Activated CD8-positive, alpha-beta memory T cell treated with anti-CD3 and anti-CD28 coated beads, Interleukin-2, amount 10 ng/mL, durations not matched to agents 7 days and 5 days (primary cell): ENCODE measurements at places on chromosomes 1 and 21. TPM values are rescaled to one million over a fixed set of nuclear protein-coding genes. Genes with fewer than 3 reads are reported as not detected.

Gene PADI1
- not detected for total RNA-seq

DNA sequence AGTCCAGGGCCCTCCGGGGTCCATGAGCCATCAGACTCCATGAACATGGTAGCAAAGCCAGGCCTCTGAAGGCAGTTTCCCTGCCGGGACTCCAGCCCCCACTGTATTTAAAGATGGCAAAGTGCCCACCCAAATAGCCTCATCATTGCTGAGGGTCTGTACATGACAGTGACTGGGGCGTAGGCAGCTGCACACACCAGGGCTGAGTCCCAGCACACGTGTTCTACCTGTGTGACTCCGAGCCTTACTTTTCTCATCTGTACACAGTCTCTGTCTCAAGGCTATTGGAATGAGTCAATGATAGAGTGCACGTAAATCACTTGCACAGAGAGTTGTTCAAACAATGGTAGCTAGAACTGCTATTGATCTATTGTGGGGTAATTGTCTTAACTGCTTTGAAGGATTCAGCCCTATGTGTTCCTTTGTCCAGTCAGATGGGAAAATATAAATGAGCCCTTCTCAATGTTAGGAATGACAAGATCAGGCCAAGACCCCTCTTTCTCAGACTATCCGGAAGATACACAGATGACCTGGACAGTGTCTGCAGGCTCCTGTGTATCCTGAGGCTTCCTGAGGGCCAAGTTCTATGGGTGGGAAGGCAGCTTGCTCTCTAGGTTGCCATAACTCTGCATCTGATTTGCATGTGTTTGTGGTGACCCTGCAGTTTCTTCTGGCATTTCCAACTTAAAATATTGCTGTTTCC is 48.9 kb downstream of the RASSF5 start:
- no peak for DNase-seq

- DNase-seq = no peak
Observed at GRCh38 chr1:151187205-151187604, 2.8 kb downstream of the VPS72 start.

Gene IFNLR1
- total RNA-seq = 6.8 TPM

- DNase-seq = no peak
Observed at GRCh38 chr1:151474745-151475144, 15.5 kb upstream of the POGZ start.

Gene GJB4
- not detected for total RNA-seq

DNA sequence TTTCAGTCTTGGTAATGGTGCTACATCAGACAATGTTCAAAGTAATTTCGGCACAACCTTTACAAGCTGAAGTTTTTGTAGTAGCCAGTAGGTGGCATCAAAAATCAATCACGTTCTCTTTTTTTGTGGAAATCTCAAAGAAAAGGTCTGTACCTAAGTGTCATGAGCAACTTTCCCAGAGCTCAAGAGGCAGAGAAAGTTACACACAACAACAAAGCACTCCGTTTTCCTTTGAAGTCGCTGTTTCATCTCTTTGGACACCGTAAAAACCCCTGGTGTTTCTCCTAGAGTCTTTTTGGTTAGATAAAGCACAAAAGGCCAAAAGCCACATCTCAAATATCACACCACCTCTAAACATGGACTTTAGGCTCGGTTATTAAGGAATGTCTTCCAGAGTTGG is 131.6 kb downstream of the LHX8 start:
- no peak for DNase-seq

Gene CELA2A
- total RNA-seq = not detected

- no peak for DNase-seq
Observed at GRCh38 chr1:109091839-109092193, 1.3 kb downstream of the TMEM167B start.

- no peak for DNase-seq
Observed at GRCh38 chr1:205582471-205583291, 49.1 kb downstream of the ELK4 start.

Gene HLX
- 0.77 TPM for total RNA-seq

GRCh38 chr1:230066031-230066430 is 1.0 kb upstream of the GALNT2 start:
- DNase-seq = no peak

Gene CHIA
- not detected for total RNA-seq

DNA sequence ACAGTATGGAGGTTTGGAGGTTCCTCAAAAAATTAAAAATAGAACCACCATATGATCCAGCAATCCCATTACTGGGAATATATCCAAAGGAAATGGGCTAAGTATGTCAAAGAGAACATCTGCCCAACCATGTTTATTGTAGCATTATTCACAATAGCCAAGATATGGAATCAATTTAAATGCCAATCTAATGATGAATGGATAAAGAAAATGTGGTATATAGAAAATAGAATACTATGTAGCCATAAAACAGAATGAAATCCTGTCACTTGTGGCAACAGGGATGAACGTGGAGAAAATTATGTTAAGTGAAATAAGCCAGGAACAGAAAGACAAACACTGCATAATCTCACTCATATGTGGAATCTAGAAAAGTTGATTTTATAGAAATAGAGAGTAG is 201.7 kb upstream of the AJAP1 start:
- DNase-seq = no peak

DNA sequence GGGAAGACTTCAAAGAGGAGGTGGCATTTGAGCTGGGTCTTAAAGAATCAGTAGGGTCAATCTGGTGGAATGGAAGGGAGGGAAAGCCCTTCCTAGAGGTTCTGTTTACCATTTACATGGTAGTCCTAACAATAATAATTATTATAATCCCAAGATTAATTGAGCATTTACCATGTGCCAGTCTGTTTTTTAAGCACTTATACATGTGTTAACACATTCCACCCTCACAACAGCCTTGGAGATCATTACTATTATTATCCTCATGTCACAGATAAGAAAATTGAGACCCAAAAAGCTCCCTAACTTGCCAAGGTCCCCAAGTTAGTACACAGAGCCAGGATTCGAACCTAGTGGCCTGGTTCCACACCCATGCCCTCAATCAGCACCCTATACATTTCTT is 10.8 kb downstream of the GLIS1 start:
- DNase-seq = no peak

DNA sequence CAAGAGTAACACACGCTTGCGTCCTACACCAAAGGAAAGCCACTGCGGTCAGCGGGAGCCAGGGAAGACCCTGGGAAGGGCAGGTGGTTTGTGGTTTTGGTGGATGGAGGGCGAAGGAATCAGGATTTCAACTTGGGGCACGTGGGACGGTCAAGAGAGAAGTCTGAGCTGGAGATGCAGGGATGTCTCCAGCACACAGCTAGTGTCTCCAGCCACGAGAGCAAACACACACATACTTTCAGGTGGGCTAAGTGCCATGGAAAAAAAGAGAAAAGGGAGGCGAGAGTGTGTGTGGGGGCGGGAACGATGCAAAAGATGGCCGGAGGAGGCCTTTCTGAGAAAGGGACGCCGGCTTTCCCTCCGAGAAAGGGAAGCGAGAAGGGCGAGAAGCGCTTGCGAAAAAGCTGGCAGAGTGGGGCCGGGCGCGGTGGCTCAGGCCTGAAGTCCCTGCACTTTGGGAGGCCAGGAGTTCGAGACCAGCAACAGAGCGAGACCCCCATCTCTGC is 1.4 kb upstream of the SRRM1 start:
- DNase-seq = peak; percentile 61

DNA sequence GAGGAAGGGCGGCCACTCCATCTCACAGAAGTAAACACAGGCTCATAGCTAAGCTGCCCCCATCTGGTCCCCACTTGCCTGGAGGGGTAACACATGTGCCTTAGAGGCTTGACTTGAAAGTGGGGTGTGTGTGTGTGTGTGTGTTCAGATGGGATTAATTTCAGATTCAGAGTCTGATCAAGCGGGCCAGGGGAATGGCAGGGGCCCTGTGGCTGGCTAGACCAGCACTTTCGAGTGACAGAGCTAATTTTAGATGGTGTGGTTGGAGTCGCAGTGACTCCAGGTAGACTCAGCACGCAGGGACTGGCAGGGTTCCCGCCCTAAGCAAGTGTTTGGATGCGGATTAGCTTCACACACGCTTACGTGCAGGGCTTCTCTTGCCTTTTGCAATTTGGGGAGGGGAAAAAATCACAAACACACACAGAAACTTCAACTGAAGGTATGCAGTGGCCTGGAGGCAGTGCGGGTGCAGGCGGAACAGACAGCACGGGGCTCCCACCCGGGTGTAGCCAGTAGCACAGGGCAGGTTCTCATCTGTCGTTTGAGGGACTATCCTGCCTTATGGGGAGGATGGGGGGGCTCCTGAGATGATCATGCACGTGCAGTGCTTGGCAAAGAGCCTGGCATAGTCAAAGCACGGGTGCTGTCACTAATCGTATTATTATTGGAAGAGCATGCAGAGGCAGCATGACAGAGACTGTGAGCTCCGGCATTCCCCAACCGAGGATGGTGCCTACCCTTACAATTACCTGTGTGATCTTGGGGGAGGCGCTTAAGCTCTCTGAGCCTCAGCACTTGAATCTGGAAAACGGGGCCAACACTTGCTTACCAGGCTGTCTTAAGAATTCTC is 1.3 kb downstream of the EDN2 start:
- no peak for DNase-seq

DNA sequence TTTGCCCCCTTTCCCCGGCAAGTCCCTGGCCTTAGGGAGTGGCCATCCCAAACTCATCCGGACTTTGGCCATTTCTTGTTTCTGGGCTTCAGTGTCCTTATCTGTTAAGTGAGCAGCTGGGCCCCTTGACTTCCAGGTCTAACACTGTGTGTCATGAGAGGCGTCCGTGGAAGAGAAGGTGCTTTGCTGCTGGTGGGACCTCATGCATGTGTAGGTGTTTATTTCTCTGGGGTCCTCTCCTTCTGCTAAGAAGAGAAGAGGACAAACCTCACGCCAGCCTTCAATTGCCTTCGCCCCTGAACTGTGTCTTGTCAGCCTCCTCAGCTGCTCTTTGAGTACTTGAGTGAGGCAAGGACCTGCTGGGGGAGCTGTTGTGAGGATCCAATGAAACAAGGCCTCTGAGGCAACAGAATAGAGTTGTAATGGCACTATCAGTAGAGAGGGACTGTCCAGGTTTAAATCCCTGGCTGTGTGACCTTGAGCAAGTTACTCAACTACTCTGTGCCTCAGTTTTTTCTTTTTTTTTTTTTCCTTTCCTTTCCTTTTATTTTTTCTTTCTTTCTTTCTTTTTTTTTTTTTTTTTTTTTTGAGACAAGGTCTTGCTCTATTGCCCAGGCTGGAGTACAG is 72.5 kb downstream of the RUNX3 start:
- no peak for DNase-seq

- no peak for DNase-seq
Observed at GRCh38 chr1:5734414-5734813, 257.8 kb downstream of the NPHP4 start.

DNA sequence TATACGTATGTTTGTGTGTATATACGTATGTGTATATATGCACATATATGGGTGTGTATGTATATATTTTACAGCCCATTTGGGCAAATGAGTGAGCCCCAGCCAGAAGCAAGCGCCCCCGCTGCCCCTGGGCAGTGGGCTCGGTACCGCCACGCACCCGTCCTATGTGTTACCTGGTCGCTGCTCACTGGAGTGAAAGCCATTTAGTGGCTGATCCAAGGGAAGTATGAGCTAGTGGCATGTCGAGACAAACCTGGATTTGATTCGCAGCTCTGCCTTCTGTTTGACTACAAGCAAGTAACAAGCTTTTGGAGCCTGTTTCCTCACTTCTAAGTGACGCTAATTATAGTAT is 35.8 kb upstream of the JAK1 start:
- DNase-seq = peak; percentile 43

Gene ADORA3
- total RNA-seq = not detected

Gene DCST1
- total RNA-seq = not detected

Gene PALMD
- total RNA-seq = not detected

- DNase-seq = peak; percentile 92
Observed at GRCh38 chr1:221712776-221713431, 29.0 kb downstream of the DUSP10 start.

DNA sequence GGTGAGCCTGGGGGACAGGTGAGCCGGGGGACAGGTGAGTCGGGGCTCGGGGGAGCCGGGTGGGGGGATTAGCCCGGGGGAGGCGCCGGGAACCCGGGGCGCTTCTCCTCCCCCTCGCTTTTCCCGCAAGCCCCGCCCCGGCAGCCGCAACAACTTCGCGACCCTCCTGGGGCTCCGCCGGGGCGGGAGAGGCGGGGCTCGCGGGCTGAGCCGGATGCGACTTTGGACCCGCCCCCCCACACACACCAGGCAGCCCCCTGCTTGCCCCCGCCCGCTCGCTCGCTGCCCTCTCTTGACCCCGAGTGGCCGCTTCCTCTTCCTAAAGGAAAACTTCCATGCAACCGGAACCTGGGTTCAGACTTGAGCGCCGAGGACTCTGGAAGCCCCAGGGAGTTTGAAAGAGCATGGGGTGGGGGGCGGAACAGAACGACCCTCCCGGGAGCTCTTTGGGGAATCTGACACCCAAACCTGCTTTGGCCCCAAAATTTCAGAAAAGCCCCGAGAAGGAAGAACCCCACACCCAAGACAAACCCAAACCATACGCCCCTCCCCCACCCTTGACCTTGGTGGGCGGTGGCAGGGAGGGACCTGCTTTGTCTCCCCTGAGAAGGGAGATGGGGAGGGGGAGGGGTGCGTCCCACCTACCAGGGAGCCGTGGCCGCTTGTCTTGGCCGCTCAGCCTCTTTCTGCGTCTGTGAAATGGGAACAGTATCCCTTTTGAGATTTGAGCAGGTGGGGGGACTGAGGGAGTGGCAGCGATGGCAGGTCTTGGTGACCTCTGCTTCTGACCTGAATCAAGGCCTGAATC is 550 bp downstream of the ARHGEF16 start:
- DNase-seq = no peak

DNA sequence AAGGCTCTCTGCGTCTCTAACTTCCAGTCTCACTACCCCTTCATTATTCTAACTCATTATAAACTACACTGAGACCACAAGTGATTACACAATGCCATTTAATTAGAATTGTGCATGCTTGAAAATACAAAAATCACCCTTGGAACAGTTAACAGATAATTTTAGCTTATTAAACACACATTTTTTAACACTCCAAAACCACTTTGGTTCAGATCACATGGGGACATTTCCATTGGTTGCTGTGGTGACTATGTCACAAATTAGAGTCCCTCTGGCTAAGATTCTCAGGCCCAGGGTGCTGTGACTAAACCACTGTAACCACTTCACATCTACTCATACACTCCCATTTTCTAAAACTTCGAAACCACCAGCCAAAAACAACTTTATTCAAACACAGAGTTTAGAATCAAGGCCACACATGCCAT is 43.0 kb downstream of the JAK1 start:
- DNase-seq = peak; percentile 49

GRCh38 chr1:69733061-69733460 is 165.3 kb downstream of the LRRC7 start:
- DNase-seq = no peak

DNA sequence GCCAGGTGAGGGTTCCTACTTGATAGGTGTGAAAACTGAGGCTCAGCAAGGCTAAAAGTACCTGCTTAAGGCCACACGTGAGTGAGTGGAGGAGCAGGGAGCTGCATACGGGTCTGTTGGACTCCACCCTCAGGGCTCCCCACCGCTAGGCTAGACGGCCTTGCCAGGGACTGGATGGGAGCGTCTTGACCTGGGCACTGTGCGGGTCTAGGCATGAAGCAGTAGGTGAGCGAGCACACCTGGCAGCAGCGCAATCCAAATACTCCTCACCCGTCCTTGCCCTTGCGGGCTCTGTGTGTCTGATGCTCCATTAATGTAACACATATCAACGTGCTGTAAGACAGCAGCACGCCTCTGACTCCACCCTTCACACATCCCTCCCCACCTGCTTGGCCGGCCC is 94.0 kb downstream of the LACTBL1 start:
- DNase-seq = no peak

Gene TEDDM1
- total RNA-seq = not detected

Gene NGF
- not detected for total RNA-seq
